ENCODE measurements at places on chromosomes 7 and 10.

GRCh38 chr7:5472432-5473315, 49.0 kb upstream of the TNRC18 start:
- DNase-seq: no peak

GRCh38 chr7:101731502-101732084, 85.8 kb upstream of the CUX1 start:
- DNase-seq: no peak

DNA sequence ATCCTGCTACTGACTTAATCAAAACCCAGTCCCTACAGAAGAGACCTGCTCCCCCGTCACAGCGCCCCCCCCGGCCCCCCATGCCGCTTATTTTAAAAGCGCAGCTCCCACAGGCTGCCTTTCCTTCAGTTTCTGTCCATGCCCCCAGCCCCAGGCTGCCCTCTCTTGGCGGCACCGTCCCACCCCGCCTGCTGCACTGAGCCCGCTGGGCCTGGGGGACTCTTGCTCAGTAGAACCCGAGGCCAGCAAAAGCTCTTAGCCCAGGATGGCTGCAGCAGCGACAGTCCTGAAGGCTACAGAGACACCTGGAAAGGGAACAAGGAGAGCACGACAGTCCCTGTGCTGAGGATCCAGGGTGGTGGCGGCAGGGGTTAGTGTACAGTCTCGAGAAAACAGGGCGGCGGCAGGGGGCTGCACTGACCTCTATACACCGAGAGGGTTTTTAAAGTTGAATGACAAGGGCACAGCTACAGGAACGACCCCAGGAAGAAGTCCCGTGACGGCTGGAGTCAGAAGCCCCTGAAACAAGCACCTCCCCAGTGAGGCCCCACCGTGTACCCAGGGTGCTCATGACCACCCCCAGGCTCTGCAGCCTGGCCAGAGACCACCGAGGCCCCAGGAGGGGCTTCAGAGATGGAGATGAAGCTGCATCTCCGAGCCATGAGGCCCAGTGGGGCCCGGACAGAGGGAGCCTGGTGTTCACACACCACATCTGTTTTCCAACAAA, 54.4 kb downstream of the ZRANB1 start:
- no peak for DNase-seq

DNA sequence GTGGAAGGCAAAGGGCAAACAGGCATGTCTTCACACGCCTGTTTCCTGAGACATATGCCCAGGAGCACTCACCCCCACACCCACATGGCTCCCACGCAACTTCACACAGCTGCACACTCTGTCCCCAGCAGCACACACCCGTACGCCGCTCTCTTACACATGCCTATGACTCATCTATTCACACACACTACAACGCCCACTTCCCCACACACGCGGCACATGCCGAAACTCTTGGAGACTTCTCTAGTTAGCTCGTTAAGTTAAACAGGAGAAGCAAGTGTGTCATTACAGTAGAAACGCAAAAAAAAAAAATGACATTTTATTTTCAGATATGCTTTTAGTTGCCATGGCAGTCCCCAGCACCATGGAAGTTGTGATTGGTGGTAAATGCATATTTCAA, 6.7 kb downstream of the CALN1 start:
- DNase-seq: no peak

DNA sequence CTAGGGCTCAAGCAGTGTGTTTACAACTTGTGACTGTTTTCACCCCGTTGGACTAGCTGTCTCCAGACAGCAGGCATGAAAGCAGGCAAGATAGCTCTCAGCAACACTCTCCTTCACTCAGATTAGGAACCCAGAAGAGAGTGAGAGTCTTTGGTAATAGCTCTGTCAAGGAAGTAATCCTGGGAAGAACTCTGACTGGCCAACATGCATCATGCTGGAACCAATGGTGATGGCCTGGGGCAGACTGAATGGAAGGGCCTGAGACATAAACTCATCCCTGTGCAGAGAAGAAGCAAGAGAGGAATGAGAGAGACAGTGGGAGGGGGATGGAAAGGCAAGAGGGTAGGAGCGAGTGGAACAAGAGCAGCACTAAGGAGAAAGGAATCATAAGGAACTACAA, 48.9 kb downstream of the AKR1D1 start:
- DNase-seq: no peak

- no peak for DNase-seq
These were observed 5.7 kb downstream of the LRRC20 start for GRCh38 chr10:70376436-70377378.

- DNase-seq: no peak
These were observed 732.7 kb upstream of the AUTS2 start for GRCh38 chr7:68865351-68866199.

DNA sequence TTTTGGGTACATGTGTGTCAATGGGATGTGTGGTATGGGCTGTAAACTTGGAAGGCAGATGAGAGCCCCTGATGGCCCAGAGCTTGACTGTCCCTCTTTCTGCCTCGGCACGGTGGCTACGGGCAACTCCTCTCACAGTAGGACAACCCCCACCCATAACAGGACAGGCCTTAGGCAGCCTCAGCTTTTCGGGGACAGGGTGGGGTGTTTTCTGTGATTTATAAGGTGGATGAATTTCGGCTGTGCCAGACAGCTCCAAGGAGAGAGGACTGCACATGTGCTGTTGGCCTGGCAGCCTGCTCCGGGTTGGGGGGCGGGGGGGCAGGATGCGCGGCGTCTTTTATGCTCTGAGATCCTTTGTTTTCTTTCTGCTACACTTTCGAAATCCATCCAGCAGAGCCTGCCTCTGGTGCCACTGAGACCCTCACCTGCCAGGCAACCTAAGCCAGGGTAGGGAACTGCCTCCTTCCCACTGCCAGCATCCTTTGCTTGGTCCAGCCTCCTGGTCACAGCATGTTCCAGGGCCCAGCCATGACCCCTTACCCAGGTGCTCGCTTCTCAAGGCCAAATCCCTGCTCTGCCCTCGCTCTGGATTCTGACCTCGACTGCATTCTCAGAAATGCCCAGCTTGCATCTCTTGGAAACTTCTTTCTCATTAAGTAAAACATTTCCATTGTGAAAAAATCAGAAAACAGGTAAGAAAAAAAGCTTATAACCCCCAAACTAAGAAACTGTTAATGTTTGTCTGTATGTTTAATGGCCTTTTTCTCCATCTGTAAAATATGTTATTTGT, 15.4 kb upstream of the BTBD16 start:
- no peak for DNase-seq

- no peak for DNase-seq
These were observed 20.1 kb upstream of the SH2D4B start for GRCh38 chr10:80517416-80518142.

DNA sequence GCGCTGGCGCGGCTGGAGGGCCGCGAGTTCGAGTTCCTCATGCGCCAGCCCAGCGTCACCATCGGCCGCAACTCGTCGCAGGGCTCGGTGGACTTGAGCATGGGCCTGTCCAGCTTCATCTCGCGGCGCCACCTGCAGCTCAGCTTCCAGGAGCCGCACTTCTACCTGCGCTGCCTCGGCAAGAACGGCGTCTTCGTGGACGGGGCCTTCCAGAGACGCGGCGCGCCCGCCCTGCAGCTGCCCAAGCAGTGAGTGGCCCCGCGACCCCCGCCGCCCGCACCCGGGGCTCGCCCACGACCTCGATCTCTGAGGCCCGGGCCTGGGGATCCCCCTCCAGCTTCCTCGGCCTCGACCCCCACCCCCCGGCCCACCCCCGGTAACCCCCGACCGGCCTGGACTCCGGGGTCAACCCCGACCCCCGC, 537 bp downstream of the FOXK1 start:
- DNase-seq: no peak

DNA sequence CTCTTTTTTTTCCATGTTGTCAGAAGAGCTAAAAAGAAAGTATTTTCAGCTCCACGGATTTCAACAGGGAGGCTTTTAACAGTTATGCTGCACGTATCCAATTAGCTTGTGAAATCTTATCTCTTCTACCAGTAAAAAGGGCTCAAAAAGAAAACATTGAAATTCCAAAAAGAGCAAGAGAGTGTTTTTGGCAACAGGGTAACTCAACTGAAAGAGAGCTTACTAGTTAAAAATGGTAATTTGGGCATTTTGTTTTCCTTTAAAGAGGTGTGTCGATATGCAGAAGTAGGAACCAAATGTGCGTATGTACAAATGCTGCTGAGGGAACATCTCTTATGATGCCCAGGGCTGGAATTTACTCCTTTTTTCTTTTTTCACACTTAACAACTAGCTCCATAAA, 292.8 kb downstream of the PRKG1 start:
- no peak for DNase-seq

DNA sequence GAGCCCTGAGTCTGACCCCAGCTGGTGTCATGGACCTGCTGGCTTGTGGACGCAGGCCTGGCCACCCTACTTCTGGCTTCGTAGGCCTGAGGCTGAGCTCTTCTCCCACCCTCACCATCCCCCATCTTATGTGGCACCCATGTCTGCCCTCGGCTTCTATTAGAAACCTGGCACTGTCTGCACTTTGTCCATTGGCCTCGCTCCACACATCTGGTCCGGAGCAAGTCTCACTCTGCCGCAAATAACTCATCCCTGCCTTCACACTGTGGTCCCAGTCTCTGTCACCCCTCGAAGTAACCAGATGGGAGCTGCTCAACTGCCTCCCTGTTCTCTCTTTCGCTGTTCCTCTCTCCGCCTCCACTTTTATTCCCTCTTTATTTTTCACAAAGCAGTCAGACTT, 78.6 kb downstream of the TRRAP start:
- no peak for DNase-seq

- DNase-seq: no peak
These were observed 794.5 kb upstream of the IGFBP3 start for GRCh38 chr7:46715579-46715978.

- DNase-seq: no peak
These were observed 1.2 kb upstream of the ITGB1 start for GRCh38 chr10:32959006-32959920.

GRCh38 chr10:92122941-92123450, 167.9 kb downstream of the CPEB3 start:
- no peak for DNase-seq

- no peak for DNase-seq
These were observed 113.6 kb downstream of the CCNY start for GRCh38 chr10:35449944-35450343.

- DNase-seq: no peak
These were observed 100.0 kb upstream of the KCNMA1 start for GRCh38 chr10:77737608-77738007.

DNA sequence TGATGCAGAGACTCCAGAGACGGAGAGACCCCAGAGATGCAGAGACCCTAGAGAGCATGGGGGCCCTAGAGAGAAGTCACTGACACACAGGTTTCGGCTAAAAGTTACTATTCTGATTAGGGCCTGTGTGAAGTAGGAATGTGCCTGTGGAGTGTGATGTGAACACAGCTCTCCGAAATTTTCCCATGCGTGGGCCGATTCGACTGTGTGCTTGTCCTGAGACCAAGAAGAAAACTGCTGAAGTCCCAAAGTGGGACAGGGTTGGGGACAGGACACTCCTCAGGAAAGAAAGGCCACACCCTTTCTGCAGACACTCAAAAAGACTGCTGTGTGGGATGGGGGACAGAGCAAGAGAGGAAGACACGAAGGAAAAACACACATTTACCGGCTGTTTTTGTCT, 533.5 kb downstream of the PTPRN2 start:
- no peak for DNase-seq

GRCh38 chr10:104434601-104435000, 81.0 kb downstream of the CFAP58 start:
- DNase-seq: no peak

DNA sequence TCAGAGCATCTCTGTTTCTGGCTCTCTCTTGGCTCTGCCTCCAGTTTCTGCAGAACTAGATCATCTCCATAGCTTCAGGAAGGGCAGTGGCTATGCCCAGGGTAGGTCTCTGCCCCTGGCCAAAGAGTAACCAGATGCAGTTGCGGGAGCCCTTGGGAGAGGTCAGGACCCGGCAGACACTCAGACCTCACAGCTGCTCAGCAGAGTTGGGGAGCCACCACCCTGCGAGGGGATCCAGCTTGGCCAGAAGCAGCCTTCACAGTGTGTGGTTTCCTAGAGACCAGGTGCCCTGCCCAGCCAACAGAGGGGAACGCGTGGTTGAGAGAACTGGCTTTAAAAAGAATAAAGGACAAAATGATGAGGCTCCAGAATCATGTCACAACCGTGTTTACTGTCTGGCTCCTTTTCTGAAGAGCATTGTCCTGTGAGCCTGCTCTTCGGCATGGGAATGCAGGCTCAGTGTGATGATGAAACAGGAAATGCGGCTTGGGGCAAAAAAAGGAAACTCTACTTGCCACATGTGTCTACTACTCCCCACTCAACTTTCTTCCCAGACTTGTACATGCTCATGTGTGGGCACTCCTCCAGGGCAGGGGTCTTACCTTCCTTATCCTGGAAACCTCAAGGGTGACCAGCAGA, 243.1 kb downstream of the INHBA start:
- no peak for DNase-seq

DNA sequence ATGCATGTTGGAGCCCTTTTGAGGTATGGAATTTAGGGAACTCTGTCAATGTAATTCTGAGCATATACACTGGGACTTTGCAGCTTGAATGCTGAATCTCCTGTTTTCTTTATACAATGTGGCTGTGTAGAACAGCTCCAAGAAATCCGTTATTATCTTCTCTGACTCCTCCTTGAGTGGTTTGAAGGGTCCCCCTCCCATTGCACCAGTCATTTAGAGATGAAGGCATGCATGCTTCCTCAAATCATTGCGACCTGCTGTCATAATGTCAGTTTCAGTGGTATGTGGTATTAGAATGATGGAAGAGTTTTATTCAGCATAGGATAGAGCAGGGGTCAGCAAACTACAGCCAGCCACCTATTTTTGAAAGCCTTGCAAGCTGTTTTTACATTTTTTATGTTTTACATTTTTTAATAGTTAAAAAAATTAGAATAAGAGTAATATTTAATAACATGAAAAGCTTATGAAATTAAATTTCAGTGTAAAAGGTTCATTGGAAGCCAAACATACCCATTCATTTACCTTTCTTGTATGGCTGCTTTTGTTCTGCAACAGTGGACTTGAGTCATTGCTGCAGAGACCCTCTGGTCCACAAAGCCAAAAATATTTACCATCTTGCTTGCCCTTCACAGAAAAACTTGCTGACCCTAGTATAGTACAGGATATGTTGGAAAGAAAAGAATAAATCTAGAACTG, 8.1 kb downstream of the STK17A start:
- DNase-seq: no peak

DNA sequence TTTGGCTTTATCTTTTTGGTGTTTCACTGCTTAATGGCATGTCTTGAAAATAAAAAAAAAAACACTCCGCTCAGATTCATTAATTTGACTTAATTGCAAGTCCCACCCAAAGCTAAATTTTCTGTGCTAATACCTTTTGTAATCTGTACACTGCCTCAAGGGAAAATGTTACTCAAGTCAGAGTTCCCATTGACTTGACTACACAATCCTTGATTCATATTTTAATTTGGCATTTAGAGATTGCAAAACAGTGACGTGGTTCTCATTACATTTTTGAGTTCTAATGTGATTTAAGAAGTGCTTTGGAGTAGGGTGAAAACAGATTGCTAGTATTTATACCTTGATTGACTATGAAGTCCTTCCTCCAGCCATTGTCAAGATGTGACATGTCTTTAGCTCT, 21.3 kb upstream of the LIPM start:
- no peak for DNase-seq

- no peak for DNase-seq
These were observed 151.2 kb upstream of the FAM13C start for GRCh38 chr10:59513558-59513957.

Data from activated naive CD4-positive, alpha-beta T cell (primary cell).